ENCODE measurements at places on chromosomes 1 and 21.

DNA sequence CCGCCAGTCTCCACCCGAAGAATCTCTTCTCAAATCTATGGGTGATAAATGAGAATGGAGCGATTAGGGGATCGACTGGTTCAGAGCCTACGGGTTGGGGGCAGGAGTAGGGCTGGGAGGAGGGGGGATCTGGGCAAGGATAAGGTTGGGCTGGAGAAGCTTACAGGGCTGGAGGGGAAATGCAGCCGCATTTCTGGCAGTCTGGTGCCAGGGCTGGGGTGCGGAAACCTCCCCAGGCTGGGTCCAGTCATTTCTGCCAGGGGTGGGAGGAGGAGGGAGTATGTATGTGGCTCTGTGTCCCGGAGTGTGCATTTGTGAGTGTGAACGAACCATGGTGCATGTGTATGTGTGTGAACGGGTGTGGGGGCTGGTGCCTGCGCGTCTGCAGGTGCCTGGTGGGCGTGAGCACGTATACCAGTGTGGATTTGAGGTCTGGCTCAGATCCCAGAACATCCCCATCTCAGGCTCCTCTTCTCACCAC, 10.2 kb downstream of the C1orf216 start:
- no peak for DNase-seq

DNA sequence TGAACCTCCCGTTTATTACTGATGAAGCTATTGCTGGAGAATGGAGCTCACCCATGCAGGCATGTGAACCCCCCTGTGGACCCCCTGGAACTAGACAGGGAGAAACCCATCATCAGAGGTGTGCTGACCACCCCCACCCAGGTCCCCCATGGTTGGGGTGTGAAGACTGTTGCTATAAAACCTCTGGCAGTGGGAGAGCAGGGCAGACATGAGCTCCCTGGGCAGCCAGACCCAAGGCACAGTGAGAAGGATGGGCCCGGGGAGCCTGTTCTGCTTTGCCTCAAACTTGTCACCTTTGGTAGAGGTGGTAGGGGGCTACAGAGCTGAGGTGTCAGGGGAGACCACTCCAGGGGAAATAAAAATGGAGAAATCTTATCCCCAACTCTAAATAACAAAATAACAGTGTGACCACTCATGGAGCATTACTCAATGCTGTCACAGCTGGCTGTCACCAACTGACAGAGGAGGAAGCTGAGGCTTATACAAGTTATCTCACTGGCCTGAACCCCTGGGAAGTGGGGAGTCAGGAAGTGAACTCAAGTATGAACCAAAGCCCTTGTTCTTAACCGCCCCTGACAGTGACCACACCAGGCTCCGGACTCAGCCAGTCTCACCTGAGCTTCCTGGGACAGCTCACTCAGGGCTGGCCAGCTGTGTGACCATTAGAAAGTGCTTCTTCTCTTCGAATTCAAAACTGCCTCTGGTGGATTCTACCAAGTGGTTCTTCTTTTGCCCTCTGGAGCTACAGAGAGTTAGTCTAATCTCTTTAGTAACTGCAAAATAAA, 698.8 kb downstream of the MATN1 start:
- no peak for DNase-seq

GRCh38 chr1:174352883-174353608, 94.7 kb upstream of the GPR52 start:
- peak; percentile 12 for DNase-seq

- no peak for DNase-seq
Observed at GRCh38 chr1:77545970-77546369, 136.5 kb downstream of the ZZZ3 start.

DNA sequence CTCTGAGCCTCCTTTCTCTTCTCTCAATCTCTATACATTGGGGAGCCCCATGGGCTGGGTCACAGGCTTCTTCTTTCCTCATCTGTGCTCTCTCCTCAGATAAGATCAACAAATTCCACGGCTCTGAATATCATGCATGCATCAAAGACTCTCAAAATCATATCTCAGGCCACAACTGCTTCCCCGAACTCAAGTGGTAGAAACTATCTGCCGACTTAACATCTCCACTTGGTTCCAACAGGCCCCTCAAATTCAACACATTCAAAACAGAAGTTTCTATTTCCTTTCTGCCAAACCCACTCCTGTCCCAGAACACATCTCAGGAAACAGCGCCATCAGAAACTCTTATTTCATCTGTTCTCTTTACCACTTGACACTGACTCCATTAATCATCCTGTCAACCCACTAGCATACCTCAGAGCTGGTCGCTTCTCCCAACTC, 16.7 kb downstream of the DDX59 start:
- DNase-seq, result no peak

GRCh38 chr1:78839704-78840277, 166.7 kb downstream of the ADGRL4 start:
- DNase-seq, result no peak

DNA sequence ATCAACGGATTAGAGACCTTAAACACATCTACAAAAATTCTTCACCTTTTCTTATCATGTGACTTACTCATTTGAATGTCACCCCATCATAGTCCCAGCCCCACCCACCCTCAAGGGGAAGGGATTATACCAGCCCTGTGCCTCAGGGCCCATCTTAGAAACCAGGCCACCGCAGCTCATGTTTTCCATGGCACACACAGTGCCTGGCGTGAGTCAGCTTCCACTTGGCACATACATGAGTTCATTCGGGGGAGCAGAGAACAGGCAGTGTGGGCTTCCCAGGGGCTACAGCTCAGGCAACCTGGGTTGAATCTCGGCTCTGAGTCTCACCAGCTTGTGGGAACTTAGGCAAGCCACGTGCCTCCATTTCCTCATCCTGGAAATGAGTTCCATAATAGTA, 310.6 kb downstream of the NPHP4 start:
- DNase-seq, result no peak

- no peak for DNase-seq
Observed at GRCh38 chr1:166086113-166086883, 80.5 kb downstream of the FAM78B start.

DNA sequence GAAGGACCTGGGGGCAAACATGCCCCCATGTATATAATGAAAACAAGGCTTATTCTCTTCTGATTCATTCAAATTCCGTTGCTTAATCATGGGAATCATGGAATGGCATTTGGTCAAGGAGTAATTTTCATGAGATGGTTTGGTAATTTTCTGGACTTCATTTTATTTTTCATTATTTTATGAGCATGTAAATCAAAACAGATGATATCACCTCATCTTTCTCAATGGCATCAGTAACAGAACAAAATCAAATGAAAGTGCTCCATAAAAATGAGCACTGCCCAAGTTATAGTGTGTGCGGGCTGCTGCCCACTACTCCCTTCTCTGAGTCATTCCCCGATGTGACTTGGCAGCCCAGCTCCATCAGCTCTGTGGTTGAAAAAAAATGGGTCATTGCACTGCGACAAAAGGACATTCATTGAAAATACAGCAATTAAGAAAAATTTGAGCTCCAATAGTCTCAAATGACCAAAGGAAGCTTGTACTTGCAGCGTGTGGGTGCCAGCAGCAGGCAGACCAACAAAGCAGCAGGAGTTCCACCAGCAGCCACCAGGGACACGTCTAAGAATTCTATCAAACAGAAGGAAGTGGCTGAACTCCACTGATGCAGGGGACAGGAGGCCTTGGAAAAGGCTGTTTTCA, 84.3 kb upstream of the VAV3 start:
- DNase-seq, result no peak

- no peak for DNase-seq
Observed at GRCh38 chr1:231950331-231951128, 323.9 kb downstream of the DISC1 start.

- no peak for DNase-seq
Observed at GRCh38 chr1:51422367-51423072, 92.2 kb upstream of the TTC39A start.

DNA sequence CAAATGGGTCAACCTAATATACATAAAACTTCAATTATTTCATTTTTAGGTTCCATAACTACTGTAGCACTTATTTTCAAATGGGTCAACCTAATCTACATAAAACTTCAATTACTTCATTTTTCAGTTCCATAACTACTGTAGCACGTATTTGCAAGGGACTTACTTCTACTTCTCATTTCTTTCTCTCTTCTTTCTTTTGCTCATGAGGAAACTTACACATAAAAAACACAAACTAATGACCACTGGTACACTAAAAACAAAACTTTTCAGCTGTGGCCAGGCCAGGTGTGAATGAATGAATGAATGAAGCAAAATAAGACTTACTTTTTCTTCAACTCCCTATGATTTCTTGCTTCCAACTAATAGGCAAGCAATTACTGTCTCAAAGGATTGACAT, 11.7 kb downstream of the SYDE2 start:
- DNase-seq, result no peak

- DNase-seq, result no peak
Observed at GRCh38 chr1:101440485-101440884, 203.7 kb downstream of the S1PR1 start.

DNA sequence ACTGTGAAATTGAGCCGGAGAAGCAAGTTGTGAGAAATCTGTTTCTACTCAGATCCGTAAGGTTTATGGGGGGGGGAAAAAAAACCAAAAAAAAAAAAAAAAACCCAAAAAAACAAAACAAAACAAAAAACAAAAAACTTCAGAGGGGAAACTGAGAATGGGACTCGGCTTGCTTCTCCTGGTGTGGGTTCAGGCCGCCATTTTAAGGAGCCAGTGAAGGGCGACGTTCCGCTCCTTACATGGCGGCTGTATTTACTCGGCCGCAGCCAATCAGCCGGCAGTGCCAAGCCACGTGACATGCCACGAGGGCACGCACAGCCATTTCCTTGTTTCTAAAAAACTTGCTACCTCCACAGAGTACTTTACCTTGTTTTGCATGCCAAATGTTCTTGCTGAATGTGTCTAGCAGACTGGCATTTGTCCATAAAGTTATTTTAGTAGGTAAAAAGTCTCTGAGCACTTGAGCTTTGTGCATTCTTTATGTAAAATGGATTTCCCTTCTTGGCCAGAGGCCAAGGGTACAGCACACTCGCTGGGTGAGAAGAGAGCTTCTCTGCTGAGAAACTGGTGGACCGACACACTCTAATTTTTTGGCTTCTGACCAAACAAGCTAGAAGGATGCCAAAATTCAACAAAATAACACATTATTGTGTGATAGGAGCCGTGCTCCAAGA, 101.8 kb downstream of the NFIA start:
- no peak for DNase-seq

- DNase-seq, result no peak
Observed at GRCh38 chr1:220701974-220702373, 11.8 kb downstream of the C1orf115 start.

DNA sequence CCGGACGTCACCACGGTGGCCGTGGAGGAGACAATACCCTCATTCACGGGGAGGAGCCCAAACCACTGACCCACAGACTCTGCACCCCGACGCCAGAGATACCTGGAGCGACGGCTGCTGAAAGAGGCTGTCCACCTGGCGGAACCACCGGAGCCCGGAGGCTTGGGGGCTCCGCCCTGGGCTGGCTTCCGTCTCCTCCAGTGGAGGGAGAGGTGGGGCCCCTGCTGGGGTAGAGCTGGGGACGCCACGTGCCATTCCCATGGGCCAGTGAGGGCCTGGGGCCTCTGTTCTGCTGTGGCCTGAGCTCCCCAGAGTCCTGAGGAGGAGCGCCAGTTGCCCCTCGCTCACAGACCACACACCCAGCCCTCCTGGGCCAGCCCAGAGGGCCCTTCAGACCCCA, 7.0 kb downstream of the TNFRSF14 start:
- DNase-seq, result no peak

DNA sequence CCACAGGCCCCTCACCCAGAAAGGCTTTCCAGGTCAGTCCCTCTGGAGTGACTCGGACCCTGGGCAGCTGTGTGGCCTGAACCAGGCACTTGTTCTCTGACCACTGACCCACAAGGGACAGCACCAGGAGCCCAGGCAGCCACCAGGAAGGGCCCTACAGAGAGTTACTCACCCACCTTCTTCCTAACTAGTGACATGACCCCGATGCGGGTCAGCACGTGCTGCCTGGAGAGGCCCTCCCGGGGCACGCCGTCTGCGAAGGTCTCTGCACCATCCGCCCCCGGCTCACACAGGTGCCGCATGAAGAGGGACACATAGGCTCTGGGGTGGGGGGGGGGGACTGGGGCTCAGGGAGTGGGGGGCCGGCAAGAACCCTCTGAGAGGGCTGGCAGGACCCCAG, 55.8 kb downstream of the CHD5 start:
- DNase-seq, result no peak

DNA sequence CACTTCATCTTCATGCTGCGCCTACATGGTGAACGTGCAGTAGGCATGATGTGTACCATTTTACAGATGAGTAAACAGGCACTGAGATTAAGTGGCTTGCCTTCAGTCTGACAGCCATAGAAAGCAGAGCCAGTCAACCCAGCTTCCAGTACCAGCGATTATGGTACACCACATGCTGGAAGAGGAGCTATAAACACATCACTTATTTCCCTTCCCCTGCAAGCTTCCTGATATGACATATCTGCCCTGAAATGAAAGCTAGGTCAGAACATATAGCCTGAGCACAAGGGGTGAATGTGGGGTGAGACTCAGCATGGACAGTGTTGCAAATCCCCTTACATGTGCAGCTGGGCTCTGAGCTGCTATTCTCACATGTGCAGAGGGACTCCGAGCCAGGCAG, 33.8 kb upstream of the IL20 start:
- no peak for DNase-seq

- no peak for DNase-seq
Observed at GRCh38 chr1:178544531-178544930, 31.6 kb downstream of the TEX35 start.

GRCh38 chr1:189405419-189405818, 1072.2 kb downstream of the BRINP3 start:
- no peak for DNase-seq

DNA sequence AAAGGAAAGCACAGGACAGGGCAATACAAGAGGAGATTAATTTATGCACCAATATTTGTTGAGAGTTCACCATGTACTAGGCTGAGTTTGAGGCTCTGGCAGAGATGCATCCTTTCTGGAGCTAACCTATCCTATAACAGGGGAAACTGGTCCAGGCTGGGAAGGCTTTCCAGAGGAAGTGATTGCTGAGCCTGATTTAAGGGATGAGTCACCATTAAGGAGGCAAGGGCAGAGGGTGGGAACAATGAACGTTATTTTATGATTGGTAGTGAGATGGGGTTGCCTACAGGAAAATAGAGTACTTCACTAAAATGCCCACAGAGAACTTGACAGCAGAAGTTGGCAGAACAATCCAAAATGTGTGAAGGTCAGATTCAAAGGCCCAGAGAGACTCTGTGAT, 141.4 kb downstream of the PLPP3 start:
- DNase-seq, result no peak

GRCh38 chr1:19800076-19800804, 524 bp upstream of the TMCO4 start:
- no peak for DNase-seq

DNA sequence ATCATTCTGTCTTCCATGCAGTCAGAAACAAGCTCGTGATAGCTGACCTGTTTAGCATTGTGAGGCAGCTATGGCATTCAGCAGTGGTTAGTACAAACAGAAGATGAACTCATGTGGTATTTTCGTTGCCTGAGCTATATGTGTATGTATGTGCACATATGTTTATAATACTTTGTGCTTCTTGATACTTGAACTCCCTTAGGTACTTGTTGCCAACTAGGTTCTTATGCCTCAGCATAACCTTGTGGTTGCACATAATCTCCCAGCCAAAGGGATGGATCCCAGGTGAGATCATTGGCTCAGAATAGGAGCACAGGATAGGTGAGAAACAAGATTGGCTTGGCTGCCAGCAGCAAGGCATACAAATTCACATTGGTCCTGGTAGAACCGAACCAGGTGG, 86.1 kb downstream of the VPS26C start:
- no peak for DNase-seq

GRCh38 chr1:3261007-3261968, 192.3 kb downstream of the PRDM16 start:
- DNase-seq, result no peak

Measured in NCI-H187 (cell line).